GM23248 (cell line): ENCODE measurements at places on chromosomes 5 and 9. TPM values are rescaled to one million over a fixed set of nuclear protein-coding genes. Genes with fewer than 3 reads are reported as not detected.
A peak's percentile ranks its signal among the peaks of the same experiment; 100 is the strongest.

DNA sequence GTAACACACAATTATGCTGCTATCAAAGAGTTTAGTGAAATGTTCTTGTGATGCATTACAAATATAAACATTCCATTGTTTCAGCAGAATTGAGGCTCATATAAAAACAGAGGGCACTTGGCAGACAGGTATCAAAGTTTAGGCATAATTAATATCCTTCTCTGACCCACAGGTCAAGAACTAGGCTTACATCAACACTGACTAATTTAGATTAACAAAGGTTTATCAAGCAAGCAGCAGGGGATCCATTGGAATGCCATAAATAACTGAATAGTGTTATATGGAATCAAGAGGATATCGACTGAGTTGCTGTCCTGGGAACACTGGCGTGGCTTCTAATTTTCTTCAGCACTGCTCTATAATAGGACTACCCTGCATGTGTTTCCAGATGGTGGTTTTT lies 414.5 kb upstream of the ARRDC3 start:
- no peaks in the 10 kb centered on the region for H3K4me1 ChIP-seq
- no peak overlapping the region for H3K4me3 ChIP-seq
- DNase-seq: no peak
- no peaks in the 10 kb centered on the region for H3K27me3 ChIP-seq
- H3K27ac ChIP-seq: no peak overlapping the region

The PCAT7 gene
- total RNA-seq: not detected in 2 replicates

- no peak overlapping the region for H3K4me3 ChIP-seq
- H3K27ac ChIP-seq: no peak overlapping the region
- no peaks in the 10 kb centered on the region for H3K27me3 ChIP-seq
- no peaks in the 10 kb centered on the region for H3K36me3 ChIP-seq
Measured at GRCh38 chr9:105608721-105609598, 51.0 kb downstream of the FKTN start.

DNA sequence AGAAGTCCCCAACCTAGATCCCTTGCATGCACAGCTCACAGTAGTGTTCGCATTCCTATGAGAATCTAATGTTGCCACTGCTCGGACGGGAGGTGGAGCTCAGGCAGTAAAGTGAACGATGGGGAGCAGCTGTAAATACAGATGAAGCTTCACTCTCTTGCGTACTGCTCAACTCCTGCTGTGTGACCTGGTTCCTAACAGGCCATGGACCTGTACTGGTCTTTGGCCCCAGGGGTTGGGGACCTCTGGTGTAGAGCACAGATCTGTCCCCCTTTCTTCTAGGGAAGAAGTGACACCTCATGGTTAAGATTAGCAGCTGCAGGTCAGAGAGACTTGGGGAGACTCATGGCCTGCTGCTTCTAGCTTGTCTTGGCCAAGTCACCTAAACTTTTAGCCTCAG lies 7.1 kb downstream of the ARHGEF28 start:
- DNase-seq: no peak
- peaks cover 6% of the 10 kb centered on the region for H3K4me1 ChIP-seq
- no peak overlapping the region for H3K4me3 ChIP-seq
- H3K36me3 ChIP-seq: no peaks in the 10 kb centered on the region

DNA sequence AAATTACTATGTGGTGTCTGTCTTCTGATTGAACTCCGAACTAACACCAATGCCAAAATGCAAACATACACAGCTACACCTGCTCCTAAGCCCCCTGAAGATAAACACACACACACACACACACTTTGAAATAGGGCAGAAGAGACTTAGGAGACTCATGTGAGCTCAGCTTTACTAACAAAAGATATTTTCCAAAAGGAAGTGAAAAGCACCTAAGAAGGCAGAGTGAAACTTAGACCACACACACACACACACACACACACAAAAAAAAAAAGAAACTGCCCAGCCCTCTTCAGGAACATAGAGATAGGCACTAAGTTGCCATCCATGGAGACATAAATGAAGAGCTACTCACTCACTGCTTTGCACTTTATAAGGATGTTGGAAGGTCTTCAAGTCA lies 45.2 kb upstream of the APC start:
- H3K27ac ChIP-seq: no peak overlapping the region
- H3K36me3 ChIP-seq: no peaks in the 10 kb centered on the region
- DNase-seq: no peak
- peaks cover 28% of the 10 kb centered on the region for H3K4me1 ChIP-seq

GRCh38 chr5:39775797-39776365 lies 351.1 kb upstream of the DAB2 start:
- no peak for DNase-seq
- H3K27me3 ChIP-seq: no peaks in the 10 kb centered on the region
- no peaks in the 10 kb centered on the region for H3K36me3 ChIP-seq
- peaks cover 34% of the 10 kb centered on the region for H3K4me1 ChIP-seq
- H3K4me3 ChIP-seq: no peak overlapping the region

The DOLPP1 gene
- 11.5 and 11.6 TPM in 2 replicates for total RNA-seq

The CCIN gene
- total RNA-seq: 0.51 and 2.8 TPM in 2 replicates

- H3K4me3 ChIP-seq: no peak overlapping the region
- peak; percentile 34 for DNase-seq
- H3K4me1 ChIP-seq: no peaks in the 10 kb centered on the region
- no peaks in the 10 kb centered on the region for H3K36me3 ChIP-seq
- no peak overlapping the region for H3K27ac ChIP-seq
- H3K27me3 ChIP-seq: no peaks in the 10 kb centered on the region
Measured at GRCh38 chr5:2017540-2018389, 135.0 kb upstream of the IRX4 start.

The FST gene
- 61.2 and 87.0 TPM in 2 replicates for total RNA-seq

The CREB3 gene
- total RNA-seq: 101 and 111 TPM in 2 replicates

GRCh38 chr9:21709464-21710058 lies 92.9 kb upstream of the MTAP start:
- peak; percentile 65 for DNase-seq
- peaks cover 45% of the 10 kb centered on the region for H3K4me1 ChIP-seq
- no peaks in the 10 kb centered on the region for H3K27me3 ChIP-seq
- H3K27ac ChIP-seq: peak overlapping the region; percentile 63; the same call in 1 of the 2 replicates
- H3K4me3 ChIP-seq: no peak overlapping the region

The CCL28 gene
- total RNA-seq: 0.25 and 1.3 TPM in 2 replicates

GRCh38 chr5:36423578-36424307 lies 122.0 kb upstream of the RANBP3L start:
- H3K36me3 ChIP-seq: no peaks in the 10 kb centered on the region
- no peaks in the 10 kb centered on the region for H3K27me3 ChIP-seq
- H3K27ac ChIP-seq: no peak overlapping the region
- no peak for DNase-seq
- no peak overlapping the region for H3K4me3 ChIP-seq

The N4BP3 gene
- total RNA-seq: 0.32 and 0.38 TPM in 2 replicates

- no peaks in the 10 kb centered on the region for H3K36me3 ChIP-seq
- H3K27ac ChIP-seq: no peak overlapping the region
- H3K27me3 ChIP-seq: 0 out of 2 replicates have a peak, but pooled peaks cover 4% of the 10 kb centered on the region
- H3K4me3 ChIP-seq: no peak overlapping the region
- DNase-seq: no peak
Measured at GRCh38 chr5:44646016-44646415, 162.7 kb upstream of the MRPS30 start.

- H3K27me3 ChIP-seq: no peaks in the 10 kb centered on the region
- no peak overlapping the region for H3K27ac ChIP-seq
Measured at GRCh38 chr5:87276655-87277054, 9.0 kb downstream of the RASA1 start.

DNA sequence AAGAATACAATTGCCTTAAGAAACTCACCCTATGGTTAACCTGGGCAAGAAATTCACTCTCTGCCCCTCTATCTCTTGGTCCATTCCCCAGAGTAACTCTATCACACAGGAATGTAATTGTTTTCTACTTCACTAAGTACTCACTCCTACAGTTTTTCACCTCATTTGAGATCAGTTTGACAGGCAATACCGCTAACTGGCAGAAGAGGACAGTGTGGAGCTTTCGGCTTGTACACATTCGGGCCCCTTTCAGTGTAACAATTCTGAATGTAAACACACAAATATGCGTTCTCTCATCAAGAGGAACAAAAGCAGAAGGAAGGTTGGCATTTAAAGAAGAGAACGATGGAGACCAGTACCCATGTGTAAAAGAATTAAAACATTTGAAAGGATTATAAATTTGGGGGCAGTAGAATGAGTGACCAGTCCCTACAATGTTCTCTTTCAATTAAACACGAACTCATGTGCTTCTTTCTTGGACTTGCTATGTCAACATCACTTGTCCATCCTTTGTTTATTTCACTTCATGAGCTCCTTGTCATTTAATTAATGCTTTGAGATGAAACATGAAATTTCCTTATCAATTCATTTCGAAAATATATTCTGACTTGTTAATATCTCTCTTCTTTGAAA lies 188.5 kb upstream of the GRAMD2B start:
- no peak overlapping the region for H3K4me3 ChIP-seq
- no peaks in the 10 kb centered on the region for H3K36me3 ChIP-seq
- peak; percentile 24 for DNase-seq
- no peak overlapping the region for H3K27ac ChIP-seq
- H3K27me3 ChIP-seq: peaks cover 12% of the 10 kb centered on the region; the same call in 1 of the 2 replicates

- H3K27ac ChIP-seq: no peak overlapping the region
- DNase-seq: no peak
- no peaks in the 10 kb centered on the region for H3K27me3 ChIP-seq
- H3K4me1 ChIP-seq: peaks cover 23% of the 10 kb centered on the region
- H3K4me3 ChIP-seq: no peak overlapping the region
Measured at GRCh38 chr9:33202018-33202417, 34.9 kb upstream of the B4GALT1 start.

The SEMA4D gene
- total RNA-seq: 0.11 and 1.3 TPM in 2 replicates

The GLDC gene
- 0.11 TPM in 1 of 2 replicates, not detected in the other for total RNA-seq

DNA sequence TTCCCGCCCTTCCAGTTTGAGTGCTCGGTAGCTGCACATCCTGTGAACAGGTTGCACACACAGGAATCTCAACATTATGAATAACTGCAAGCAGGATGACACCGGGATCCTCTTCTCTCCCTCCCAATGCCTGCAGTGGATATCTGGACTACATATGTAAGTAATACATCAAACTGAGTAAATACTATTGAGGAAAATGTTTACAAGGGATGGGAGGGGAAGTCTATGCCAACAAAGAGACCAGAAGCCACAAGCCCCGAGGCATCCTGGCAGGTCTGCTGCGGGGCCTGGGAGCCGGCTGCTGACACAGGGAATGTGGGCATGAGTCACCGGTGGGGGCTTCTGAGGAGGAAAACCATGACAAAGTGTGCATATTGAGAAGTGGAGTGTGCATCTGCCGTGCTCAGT lies 8.6 kb upstream of the ANKRD33B start:
- no peaks in the 10 kb centered on the region for H3K36me3 ChIP-seq
- peak overlapping the region; percentile 70 for H3K27ac ChIP-seq

The GABRA1 gene
- not detected in 2 replicates for total RNA-seq

DNA sequence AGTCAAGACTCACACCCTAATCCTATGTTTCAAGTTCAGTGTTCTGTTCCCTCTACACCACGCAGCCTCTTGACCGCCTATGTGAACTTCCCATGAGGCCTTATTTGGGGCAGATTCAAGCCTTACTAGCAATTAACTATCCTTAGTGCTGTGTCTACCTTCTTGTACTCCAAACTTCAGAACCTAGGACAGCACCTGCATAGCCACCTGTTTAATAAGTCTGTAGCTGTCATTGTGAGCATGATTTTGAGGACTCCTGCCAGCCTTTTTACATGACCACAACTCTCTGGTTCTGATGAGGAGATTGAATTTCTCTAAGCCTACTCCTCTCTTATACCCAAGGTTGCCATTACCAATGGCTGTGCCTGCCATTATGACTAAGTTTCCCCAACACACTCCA lies 50.8 kb upstream of the PCSK1 start:
- H3K4me1 ChIP-seq: peaks cover 13% of the 10 kb centered on the region
- no peak overlapping the region for H3K4me3 ChIP-seq
- H3K36me3 ChIP-seq: no peaks in the 10 kb centered on the region
- DNase-seq: peak; percentile 48

The COX7C gene
- 127 and 145 TPM in 2 replicates for total RNA-seq

GRCh38 chr9:33480976-33481375 lies 7.3 kb upstream of the NOL6 start:
- H3K4me3 ChIP-seq: no peak overlapping the region
- H3K4me1 ChIP-seq: no peaks in the 10 kb centered on the region
- no peaks in the 10 kb centered on the region for H3K36me3 ChIP-seq
- no peak for DNase-seq
- H3K27ac ChIP-seq: no peak overlapping the region

DNA sequence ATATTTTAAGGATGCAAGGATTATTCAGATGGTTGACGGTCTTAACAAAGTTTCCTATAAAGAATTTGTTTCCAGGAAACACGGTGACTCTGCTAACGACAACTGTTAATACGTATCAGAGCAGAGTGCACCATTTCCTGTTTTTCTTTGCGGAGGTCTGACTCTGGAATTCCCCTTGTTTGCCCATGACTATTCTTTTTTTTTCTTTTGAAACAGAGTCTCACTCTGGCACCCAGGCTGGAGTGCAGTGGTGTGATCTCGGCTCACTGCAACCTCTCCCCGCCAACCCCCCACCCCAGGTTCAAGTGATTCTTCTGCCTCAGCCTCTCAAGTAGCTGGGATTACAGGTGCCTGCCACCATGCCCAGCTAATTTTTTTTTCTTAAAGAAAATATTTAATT lies 115.9 kb downstream of the CDC42SE2 start:
- H3K4me1 ChIP-seq: 0 out of 2 replicates have a peak, but pooled peaks cover 8% of the 10 kb centered on the region
- no peak overlapping the region for H3K27ac ChIP-seq
- no peak for DNase-seq
- no peaks in the 10 kb centered on the region for H3K27me3 ChIP-seq
- no peak overlapping the region for H3K4me3 ChIP-seq

DNA sequence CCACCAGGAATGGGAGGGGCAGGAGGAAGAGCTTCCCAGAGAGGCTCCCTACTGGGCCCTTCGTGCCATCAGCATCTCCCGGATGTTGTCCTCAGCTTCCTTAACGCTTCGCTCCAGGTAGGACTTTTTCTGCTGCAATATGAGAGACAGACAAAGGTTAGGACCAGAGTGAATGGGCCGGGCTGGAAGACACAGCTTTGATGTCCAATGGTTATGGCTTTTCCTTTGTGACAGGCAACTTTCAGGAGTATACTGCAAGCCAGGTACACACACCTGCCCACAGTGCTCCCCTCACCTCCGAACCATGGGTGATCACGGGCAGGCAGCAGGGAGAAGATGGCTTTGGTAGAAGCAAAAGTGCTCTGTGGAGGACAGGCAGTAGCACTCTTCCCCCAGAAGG lies 57.0 kb downstream of the PFDN1 start:
- H3K4me3 ChIP-seq: no peak overlapping the region
- no peaks in the 10 kb centered on the region for H3K27me3 ChIP-seq
- H3K4me1 ChIP-seq: peaks cover 44% of the 10 kb centered on the region
- H3K27ac ChIP-seq: peak overlapping the region; percentile 49
- H3K36me3 ChIP-seq: no peaks in the 10 kb centered on the region

GRCh38 chr9:137370865-137371520 lies 52.0 kb downstream of the EXD3 start:
- H3K27me3 ChIP-seq: no peaks in the 10 kb centered on the region
- H3K36me3 ChIP-seq: no peaks in the 10 kb centered on the region
- H3K4me1 ChIP-seq: no peaks in the 10 kb centered on the region
- H3K4me3 ChIP-seq: no peak overlapping the region

DNA sequence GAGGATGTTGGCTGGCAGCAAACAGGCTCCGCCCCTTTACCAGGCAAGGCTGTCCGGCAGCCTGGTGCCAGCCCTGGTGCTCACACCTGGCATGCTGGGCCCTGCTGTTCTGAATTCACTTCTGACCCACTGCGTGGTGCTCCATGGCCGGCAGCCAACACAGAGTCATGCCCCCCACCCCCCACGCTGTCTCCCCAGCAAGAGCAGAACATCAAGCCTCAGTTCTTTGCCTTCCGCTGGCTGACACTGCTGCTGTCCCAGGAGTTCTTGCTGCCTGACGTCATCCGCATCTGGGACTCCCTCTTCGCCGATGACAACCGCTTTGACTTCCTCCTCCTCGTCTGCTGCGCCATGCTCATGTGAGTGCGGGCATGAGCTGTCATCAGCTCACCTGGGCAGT lies 12.6 kb upstream of the ENDOG start:
- no peaks in the 10 kb centered on the region for H3K27me3 ChIP-seq
- H3K27ac ChIP-seq: no peak overlapping the region
- H3K4me3 ChIP-seq: no peak overlapping the region
- peaks cover 4% of the 10 kb centered on the region; the same call in 1 of the 2 replicates for H3K36me3 ChIP-seq
- no peaks in the 10 kb centered on the region for H3K4me1 ChIP-seq
- no peak for DNase-seq

The OR1Q1 gene
- total RNA-seq: not detected in 2 replicates
